ENCODE measurements at places on chromosomes 7 and 10. TPM values are rescaled to one million over a fixed set of nuclear protein-coding genes. Genes with fewer than 3 reads are reported as not detected.

The MCM10 gene
- 57.4 TPM for total RNA-seq

The ANKRD30A gene
- not detected for total RNA-seq

The DYDC2 gene
- not detected for total RNA-seq

The ACTL6B gene
- total RNA-seq, result not detected

The ANLN gene
- total RNA-seq, result 87.9 TPM

DNA sequence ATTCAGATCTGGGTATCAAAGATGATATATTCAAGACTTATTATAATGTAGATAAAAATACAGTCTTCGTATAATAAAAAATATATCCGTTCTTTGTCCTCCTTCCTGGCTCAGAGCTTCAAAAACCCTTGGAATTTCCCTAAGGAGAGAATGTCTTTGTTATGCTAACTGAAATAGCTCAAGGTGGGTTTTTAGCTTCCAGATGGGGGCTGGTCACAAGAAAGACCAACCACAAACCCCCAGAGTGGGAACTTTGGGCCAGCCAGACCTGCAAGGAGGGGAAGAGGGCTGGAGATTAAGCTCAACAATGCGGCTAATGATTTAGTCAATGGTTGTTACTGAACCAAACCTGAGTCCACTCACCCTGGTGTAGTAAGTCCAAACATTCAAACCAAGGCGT is 196.4 kb downstream of the SDHAF3 start:
- DNase-seq, result no peak

- DNase-seq, result no peak
Measured at GRCh38 chr7:2151237-2151636, 81.5 kb downstream of the MAD1L1 start.

GRCh38 chr7:140239653-140239935 is 62.8 kb upstream of the KDM7A start:
- no peak for DNase-seq

DNA sequence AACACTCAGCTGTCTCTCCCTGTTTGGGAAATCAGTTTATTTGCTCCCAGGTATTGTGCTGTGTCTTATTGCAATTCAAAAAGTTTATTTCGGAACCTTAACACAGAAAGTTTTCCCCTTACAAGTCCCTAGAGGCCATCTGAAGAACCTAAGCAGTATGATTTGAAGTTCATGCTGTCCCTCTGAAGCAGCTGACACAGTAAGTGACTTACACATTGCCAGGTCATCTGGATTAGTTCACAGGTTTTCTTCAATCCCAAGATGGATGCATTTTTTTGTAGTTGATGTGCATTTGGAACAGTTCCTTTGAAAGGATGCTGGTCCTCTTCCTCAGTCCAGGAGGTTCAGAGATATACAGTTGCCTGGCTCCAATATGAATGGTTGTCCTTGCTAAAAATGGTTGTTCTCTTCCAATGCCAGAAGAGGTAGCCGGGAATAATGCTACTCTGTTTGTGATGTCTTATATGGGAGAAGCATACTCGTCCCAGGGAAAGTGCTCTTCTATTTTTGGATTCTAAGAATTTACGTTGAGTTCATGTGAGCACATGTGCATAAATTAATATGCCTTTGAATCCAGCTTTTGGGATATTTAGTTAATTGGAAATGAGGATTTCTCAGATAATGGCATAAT is 183.5 kb upstream of the PHYHIPL start:
- DNase-seq, result no peak

DNA sequence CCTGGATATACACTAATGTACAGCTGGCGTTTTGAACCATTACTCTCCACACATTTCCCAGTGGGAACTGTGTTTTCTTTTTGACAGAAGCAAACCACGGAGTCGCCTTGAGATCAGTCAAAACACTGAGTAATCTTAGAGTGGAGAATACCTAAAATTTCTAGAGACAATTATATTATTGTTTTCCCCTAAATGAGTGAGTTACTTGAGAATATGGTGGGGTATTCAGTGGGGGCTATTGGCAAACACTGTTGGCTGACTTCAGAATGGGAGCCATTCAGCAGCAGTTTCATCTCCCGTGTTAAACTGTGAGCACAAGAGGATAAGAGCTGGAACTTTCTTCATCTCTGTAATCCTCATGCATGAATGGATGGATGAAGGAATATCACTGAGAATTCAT is 6.2 kb downstream of the IL2RA start:
- no peak for DNase-seq

- DNase-seq, result no peak
Measured at GRCh38 chr7:3730276-3730675, 429.2 kb downstream of the SDK1 start.

DNA sequence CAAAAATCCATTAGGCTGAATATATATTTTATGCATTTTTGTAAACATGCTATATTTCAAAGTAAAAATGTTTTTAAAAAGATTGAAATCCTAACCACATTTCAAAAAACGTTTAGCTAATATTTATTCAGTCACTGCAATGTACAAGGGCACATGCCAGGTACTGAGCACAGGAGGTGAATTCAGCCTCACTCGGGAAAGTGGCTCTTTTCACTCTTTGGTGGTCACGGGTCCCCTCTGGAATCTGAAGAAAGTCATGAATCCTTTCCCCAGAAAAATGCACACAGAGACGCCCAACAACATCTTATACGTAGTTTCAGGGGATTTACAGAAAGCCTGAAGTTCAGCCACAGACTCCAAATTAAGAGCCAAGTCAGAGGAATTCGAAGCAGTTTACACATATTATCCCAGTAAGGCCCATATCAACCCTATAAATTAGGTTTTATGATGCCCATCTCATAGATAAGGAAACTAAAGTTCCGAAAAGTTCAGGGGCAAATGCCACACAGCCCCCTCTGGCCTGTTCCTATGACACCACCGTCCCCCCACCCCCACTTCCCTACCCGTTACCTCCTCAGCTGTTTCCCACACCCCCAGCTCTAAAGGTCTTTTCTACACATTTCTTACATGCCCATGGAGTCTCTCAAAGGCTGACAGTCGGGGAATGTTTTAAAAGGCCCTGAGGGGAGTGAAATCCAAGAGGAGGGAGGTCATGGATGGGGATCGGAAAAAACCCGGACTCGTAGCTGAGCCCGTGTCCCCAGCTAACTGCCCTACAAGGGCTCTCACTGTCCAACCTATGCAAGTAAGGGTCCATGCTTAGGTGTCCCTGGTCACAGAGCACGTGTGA is 9.6 kb upstream of the SVOPL start:
- no peak for DNase-seq

- no peak for DNase-seq
Measured at GRCh38 chr7:108875139-108875538, 305.5 kb downstream of the DNAJB9 start.

DNA sequence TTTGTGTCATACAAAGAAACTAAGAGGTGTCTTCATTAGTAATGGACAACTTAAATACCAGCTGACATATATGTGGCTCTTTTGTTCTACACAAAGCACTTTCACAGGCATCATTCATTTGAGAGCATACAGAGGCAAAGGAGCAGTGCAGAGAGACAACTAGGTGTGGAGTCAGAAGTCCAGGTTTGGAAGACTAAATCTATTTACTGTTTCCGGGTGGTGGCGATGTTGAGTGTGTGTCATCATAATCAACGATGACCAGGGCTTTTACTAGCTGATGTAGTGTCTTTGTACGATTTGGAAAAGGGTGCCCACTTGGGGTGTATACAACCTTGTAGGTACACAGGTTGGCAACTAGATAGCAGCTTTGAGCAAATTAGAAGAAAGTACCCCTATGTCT is 195.5 kb upstream of the CCDC6 start:
- DNase-seq, result no peak

- no peak for DNase-seq
Measured at GRCh38 chr10:70555371-70555770, 47.2 kb downstream of the PRF1 start.

DNA sequence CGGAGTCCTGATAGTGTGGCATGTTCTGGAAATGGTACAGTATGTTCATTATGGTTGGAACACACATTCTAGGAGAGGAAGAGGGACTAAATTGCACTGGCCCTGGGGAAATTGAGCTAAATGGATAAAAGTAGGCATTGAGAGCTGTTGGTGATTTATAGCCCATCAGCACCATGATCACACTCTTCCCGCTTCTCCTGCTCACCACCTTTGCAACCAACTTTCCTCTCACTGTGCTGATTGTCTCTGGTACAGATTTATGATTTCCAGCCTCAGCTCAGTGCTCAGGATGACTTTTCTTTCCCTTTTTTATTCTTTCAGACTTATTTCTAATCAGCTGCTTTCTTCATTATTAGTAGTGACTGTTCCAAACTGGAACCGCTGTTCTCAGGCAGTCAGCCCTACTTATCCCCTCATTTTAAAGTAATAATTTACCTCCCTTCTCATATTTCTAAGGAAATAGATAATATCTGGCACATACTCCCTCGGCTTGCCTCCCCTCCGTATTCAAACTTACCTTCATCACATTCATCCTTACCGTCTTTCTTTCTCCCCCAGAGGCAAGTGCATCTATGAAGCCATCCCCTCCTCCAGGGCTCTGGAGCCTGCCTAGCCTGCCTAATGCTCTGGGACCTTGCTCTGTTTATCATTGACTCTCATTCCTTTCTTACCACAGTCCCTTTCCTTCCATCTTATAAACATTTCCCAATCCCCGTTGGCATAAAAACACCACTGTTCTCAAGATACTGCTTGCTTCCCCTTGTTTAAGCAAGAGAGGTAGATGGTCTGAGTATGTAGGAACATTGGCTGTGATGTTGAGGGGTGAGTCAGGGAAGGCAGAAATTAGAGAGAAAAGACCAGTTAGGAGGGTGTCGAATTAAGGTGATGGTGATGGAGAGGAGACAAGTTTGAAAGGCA is 51.6 kb upstream of the RPA3 start:
- no peak for DNase-seq

DNA sequence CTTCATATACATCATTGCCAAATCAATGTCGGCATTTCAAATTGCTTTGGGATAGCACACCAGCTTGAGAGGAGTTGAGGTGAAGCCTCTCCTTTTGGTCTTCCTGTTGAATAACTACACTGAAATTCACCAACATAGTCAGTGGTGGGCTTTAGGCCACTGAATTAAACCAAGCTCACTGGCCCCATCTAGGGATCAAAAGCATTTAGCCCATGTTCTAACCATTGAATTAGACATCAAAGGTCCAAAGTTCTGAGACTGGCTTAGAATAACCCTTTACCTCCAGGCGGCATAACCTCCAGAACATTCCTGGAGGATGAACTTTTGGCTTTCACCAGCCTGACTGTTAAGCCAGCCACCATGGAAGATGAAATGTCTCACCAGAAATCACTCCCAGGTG is 54.6 kb downstream of the BPGM start:
- peak; percentile 16 for DNase-seq

DNA sequence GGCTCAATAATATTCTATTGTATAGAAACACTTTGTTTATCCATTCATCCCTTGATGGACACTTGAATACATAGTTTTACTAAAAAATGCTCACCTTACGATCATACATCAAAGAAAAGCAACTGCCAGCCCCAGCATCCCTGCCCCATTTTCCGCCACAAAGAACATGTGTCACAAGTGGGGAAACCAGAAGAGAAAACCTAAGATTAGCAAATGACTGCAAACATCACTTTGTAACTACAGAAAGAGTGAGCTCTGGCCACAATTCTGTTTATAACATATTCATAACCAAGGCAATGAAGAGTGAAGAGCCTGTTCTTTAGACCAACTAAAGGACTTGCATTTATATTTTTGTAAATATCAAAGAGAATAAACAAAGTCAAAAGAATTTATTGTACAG is 89.8 kb downstream of the DOCK4 start:
- DNase-seq, result no peak

GRCh38 chr10:104005172-104005863 is 38.4 kb downstream of the SLK start:
- no peak for DNase-seq

DNA sequence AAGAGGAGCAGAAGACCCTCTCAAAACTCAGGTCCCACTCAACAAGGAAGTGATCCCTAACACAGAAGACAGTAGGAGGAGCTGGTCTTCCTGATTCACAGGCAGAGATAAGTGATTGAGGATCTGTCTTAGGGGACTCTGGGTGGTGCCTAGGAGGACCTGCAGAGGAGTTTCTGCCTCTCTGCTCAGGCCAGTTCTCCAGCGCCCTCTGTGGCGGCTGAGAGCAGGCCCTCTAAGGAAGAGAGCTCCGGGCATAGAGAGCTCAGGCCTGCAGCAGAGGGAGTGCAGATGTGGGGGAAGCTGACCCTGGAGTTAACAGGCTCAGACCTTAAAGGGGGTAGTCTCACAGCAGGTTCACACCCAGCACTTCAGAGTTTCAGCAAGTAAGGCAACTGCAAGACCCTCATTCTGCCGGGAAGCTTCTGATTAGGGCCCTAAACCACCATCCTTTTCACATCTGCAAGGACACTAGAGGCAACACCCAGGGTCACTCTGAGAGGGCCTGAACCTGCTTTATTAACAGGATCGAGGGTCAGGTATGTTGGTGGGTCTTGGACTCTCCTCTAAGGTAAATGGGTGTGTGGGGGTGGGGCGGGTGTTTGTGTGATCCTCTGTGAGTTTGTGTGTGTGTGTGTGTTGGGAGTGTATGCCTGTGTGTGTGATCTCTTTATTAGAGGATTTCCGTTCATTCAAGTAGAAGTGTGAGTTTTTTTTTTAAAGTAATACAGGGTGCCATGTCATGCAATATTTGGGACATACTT is 57.6 kb upstream of the TARP start:
- no peak for DNase-seq

DNA sequence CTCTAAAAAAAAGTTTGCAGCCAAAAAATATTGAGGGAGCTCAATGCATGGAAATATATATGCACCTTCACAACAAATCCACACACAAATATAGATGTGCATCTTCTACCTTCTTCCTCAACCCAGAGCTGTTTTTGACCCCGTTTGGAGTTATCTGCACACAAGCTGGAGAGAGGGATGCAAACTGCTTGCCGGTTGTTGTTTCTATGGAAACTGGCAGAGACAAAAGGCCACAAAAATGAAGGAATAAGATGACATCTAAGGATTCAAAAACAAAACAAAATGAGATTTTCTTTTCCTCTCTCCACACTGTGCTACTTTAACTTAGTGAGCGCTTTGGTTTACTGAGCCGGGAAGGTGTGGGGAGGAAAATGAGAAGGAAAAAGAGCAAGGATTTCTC is 210.2 kb upstream of the AGK start:
- DNase-seq, result no peak

- DNase-seq, result no peak
Measured at GRCh38 chr10:83961620-83962019, 177.7 kb upstream of the GHITM start.

- DNase-seq, result no peak
Measured at GRCh38 chr10:86970162-86970981, 2.1 kb downstream of the ADIRF start.

DNA sequence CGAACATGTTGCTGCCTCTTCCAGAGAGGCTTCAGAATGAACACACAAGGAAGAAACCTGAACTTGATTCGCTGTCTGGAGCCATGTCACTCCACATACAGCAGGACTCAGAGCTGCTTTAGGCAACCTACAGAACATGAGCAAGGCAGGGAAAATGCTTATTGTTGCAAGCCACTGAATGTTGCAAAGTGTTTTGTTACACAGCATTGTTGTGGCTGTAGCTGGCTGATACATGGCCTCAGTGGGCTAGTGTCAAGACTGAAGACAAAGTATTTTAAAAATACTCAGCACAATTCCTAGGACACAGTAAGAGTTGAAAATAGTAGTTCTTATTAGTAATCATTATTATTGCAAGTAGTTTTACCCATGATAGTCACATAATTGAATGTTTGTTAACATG is 3.1 kb upstream of the CHST15 start:
- no peak for DNase-seq

Measured in activated CD4-positive, alpha-beta T cell treated with anti-CD3 and anti-CD28 coated beads, Interleukin-2, amount 10 ng/mL, durations not matched to agents 7 days and 5 days (primary cell).